Stimulated activated CD8-positive, alpha-beta memory T cell treated with anti-CD3 and anti-CD28 coated beads, Interleukin-15, amount 100 ng/mL, for 24 hours (primary cell): ENCODE measurements at places on chromosomes 7 and 10.

- DNase-seq = no peak
These were observed 6.2 kb downstream of the ABI1 start for GRCh38 chr10:26854524-26854923.

- DNase-seq = no peak
These were observed 6.8 kb upstream of the NOM1 start for GRCh38 chr7:156942708-156943090.

GRCh38 chr10:79331226-79331625, 16.0 kb upstream of the PPIF start:
- no peak for DNase-seq

GRCh38 chr7:98091061-98091460, 15.6 kb upstream of the LMTK2 start:
- no peak for DNase-seq

GRCh38 chr10:97520978-97521761, 22.4 kb downstream of the UBTD1 start:
- no peak for DNase-seq

DNA sequence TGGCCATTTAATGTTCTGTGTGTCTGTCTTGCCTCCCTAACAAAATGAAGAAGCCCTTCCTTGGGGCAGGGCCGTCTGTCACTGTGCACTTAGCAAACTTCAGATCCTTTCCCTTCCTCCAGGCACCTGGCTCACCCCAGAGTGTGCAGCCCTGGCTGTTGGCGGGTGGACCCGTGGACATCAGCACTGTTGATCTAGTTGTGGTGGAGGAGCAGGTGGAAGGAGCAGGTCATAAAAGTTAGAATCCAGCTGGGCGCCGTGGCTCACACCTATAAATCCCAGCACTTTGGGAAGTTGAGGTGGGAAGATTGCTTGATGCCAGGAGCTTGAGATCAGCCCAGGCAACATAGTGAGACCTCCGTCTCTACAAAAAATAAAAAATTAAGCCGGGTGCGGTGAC, 12.7 kb downstream of the RAB19 start:
- no peak for DNase-seq

DNA sequence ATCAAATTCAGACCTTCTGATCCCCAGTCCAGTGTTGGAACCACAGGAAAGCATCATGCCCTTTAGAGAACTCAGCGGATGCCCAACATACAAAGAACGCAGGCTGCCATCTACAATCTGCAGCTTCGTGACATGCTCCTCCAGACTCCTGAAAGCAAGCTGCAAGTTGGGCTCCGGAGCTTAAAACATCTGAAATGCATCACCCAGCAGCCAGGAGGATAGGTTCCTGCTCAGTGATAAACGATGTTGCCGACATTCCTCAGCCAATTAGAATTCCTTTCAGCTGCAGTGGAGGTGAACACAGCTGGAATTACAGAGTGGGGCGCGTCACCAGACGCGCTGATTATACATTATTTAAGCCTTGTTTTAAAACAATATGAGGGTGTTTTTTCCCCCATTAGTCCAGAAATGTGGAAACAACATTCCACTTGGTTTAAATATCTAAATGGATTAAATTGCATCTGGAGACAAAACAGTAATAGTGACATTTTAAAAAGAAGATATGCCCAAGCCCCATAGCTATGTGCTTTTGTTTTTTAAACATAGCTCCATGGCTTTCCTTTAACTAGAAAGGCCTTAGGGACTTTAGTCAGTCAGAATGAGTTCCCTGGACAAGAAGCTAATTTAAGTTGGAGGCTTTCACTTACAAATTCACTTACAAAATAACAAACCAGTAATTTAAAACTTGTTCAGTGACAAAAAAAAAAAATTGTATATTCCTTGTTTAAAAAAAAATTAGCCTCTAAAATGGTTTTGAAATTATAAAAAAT, 6.3 kb downstream of the SMURF1 start:
- DNase-seq = no peak

GRCh38 chr10:120657371-120657770, 193.8 kb upstream of the WDR11 start:
- no peak for DNase-seq

DNA sequence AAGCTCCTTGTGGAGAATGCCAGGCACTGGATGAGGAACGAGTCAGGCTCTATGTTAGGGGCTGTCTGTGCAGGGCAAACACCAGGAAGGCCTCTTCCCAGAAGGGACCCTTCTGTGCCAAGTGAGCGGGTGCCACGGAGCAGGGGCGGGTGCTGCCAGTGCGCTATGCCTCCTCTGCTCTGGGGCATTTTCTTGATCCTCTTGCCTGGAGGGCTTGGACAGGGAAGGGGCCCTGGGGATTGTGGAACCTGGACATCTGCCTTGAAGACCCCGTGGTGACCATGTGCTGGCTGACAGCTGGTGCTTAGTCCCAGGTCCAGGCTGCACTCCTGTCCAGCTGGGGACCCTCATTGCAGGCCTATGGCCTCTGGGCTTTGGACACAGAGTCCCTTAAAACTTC, 15.4 kb upstream of the TBRG4 start:
- DNase-seq = no peak

- DNase-seq = no peak
These were observed 16.4 kb upstream of the PDZD8 start for GRCh38 chr10:117391436-117392205.

GRCh38 chr7:76281006-76281705, 21.3 kb upstream of the HSPB1 start:
- DNase-seq = no peak

DNA sequence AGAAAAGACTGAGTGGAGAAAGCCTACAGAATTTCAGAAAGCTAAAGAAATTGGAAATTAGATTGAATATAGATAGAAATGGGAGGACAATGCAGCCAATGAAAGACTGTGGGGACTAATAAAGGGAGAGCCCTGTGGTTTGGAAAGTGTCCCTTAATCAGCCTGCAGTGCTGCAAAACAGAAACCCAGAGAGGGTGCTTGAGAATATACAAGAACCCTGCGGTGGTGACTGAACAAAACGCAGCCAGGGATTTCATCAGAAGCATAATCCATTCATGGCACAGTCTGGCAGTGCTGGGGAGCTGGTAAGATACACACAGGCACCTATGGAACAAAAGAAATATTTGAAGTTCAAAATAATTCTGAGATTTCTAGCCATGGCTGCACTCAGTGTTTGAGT, 19.1 kb downstream of the CEP41 start:
- DNase-seq = no peak

DNA sequence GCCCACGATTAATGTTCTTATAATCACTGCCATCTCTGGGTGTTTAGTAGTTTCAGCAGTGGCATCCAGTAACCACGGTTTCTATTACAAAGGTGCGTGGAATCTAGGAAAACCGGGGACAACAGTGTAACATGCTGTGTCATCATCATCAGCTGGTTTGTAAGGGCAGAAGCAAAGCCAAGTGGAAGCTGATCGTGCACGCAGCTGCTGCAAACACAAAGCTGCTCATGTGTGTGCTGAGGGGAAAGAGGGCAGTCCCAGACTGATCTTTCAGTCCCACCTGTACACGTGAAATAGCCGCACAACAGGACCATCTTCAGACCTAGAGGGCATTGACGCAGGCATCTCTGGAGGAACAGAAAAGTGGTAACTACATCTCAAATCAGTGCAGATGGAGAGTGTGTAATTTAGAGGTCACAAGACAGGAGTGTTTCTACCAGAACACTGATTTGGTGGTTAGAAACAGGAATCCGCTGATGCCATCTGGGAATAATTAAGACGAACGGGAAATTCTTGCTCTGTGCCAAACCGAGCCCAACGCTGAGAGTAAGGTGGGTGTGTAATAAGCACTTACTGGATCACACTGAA, 13.4 kb downstream of the ANKRD16 start:
- DNase-seq = no peak

GRCh38 chr7:7746458-7746857, 28.1 kb upstream of the RPA3 start:
- no peak for DNase-seq

DNA sequence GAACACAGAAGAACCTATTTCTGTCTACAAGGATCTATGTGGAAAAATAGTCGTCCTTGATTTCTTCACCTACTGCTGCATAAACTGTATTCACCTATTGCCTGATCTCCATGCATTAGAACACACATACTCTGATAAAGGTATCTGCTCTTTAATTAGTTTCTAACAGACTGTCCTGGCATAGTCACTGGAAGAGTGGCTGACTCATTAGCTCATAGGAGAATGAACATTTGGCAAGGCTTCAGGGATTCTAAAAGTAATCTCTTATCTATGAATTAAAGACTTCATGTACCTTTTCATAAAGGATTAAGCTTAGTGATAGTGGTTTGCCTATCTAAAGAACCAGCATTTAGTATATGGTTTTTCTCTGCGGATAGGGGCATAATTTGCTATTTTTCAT, 4.1 kb downstream of the NHLRC2 start:
- DNase-seq = no peak
